ENCODE measurements at places on chromosomes 12 and 14. TPM values are rescaled to one million over a fixed set of nuclear protein-coding genes. Genes with fewer than 3 reads are reported as not detected.

- DNase-seq: no peak
These were observed 62.7 kb upstream of the TSPAN11 start for GRCh38 chr12:30863839-30864238.

- no peak for DNase-seq
These were observed 104.3 kb upstream of the DACT1 start for GRCh38 chr14:58533446-58533845.

DNA sequence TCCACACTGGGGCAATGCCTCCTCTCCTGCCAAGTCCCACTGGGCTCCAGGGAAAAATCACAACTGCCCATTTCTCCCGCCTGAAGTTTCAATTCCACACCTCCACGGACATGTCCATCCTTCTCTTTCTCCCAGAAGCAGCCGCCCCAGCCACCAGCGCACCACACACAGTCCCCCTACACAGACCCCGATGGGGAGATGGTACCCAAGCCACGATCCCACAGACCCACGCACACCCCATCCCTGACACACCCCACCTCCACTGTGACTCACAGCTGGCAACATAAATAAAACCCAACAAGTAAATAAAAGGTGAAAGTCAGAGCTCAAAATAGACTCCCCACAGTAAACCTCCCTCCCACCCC is 2.6 kb downstream of the MSI1 start:
- no peak for DNase-seq

- DNase-seq: no peak
These were observed 14.7 kb downstream of the TMEM30B start for GRCh38 chr14:61266436-61266835.

Gene RNF34
- total RNA-seq: 44.9 TPM

Gene TOMM20L
- total RNA-seq: not detected

Gene IRAK3
- 0.34 TPM for total RNA-seq

- no peak for DNase-seq
These were observed 29.5 kb downstream of the MYO1H start for GRCh38 chr12:109377139-109377685.

- DNase-seq: no peak
These were observed 29.7 kb downstream of the CHGA start for GRCh38 chr14:92952481-92953298.

- no peak for DNase-seq
These were observed 290.4 kb upstream of the CAND1 start for GRCh38 chr12:66978802-66979201.

- no peak for DNase-seq
These were observed 107.1 kb upstream of the ARID2 start for GRCh38 chr12:45622210-45622937.

Gene GPX2
- total RNA-seq: not detected

- DNase-seq: no peak
These were observed 38.4 kb downstream of the WASHC3 start for GRCh38 chr12:102023343-102023930.

DNA sequence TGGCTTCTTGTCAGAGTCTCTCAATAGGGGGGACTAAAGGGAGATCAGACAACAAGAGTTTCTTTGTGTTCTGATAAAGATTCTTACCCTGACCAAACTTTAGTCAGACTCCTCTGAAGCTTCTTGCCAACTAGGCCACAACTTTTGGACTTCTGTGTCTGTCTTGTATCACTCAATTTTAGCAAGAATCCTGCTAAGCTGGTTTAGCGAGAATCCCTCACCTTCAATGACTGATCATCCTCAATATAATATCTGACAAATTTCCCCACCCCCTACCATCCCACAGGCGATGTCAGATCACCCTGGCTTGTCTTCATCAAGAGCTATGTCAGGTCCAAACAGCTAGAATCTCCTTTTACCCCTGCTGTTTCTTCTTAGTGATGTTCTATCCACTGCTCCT is 215.2 kb downstream of the RASSF9 start:
- no peak for DNase-seq

DNA sequence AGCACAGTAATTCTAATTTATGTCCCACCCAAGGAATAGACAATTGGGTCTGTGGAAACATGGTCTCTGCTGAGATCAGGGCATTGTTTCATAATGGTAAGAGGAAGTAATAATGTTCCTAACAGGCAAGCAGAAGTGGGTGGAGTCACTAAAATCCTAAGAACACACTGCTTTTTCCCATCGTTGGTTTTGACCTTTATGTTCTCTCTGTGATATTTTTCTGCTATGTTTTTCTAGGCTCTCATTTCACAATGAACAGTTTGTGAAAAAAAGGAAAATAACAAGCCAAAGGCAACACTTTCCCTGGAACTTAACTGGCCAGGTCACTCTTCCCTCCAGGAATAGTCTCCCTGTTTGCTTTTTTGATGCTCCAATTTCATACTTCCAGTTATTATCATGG is 80.6 kb upstream of the OVCH1 start:
- no peak for DNase-seq

Gene HOXC6
- not detected for total RNA-seq

DNA sequence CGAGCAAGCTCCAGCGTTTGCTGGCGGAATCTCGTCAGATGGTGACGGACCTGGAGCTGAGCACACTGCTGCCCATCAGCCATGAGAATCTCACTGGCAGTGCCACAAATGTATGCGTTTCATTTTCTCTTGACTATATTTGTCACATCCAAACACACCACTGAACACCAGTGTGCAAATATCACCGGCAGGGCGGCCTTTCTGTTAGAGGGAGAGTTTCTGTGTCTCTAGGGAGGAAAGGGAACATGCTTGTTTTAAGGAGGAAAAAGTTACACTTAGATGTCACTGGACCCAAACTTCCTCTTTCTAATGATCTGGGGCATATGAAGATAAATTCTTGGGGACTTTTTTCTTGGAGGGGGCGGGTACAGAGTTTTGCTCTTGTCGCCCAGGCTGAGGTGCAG is 21.9 kb upstream of the HIP1R start:
- DNase-seq: no peak

- peak; percentile 62 for DNase-seq
These were observed 107.2 kb downstream of the DUSP6 start for GRCh38 chr12:89245090-89245489.

GRCh38 chr12:24197532-24197931 is 248.1 kb upstream of the SOX5 start:
- no peak for DNase-seq

DNA sequence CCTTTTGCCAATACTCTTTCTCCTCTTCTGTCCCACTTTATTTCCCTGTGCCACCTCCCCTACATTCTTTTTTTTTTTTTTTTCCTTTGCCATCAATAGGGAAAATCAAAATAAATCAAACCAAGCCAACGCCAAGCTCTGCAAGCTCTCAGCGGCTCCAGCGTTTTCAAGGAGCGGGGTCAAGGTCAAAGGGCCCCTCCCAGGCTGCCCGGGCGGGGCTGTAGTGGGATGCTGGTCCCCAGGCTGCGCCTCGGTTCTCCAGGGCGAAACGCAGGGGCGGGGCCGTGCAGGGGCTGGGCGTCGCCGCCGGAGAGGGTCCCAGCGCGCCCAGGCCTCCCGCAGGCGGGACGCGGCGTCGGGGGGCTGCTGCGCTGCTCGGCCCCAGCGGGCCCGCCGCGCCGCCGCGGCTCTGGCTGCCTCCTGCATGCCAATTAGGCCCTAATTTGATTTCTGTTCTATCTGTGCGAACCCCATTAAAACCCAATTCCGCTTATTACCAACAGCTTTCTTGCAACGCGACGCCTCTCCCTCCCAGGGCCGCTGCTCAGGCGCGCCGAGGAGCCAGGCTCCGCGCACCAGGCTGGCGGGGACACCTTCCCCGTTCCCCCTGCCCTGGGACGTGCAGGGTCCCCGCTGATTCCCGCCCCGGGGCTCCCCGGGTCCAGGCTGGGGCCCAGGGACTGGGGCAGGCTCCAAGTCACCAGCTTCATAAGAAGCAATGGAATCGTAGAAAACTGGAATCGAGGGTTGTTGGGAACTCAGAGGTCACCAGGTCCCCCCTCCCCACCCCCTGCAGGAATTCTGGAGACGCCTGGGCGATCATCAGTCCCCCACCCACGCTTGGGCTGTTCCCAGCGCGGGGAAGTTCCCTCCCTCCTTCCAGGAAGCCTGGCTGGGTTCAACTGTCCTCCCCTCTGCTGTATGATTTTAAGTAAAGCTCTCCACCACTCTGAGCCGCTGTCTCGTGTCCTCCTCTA is 50.7 kb upstream of the MAP1LC3B2 start:
- no peak for DNase-seq

Gene SNAPC1
- 11.6 TPM for total RNA-seq

Gene HNRNPC
- 1,115 TPM for total RNA-seq

Gene ULK1
- 15.5 TPM for total RNA-seq

GRCh38 chr12:132201391-132202120 is 57.3 kb downstream of the NOC4L start:
- no peak for DNase-seq

DNA sequence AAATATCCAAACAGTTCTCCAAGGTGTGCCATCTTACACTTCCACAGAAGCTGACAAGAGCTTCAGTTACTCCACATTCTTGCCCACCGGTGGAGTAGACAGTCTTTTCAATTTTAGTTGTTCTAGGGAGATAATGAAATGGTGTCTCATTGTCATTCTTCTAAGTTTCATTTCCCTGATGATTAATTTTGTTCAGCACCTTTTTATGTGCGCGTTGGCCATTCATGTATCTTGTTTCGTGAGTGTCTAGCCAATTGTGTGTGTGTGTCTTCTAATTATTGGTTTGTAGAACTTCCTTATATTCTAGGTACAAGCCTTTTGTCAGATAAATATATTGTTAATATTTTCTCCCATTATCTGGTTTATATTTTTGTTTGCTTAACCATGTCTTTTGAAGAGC is 63.1 kb downstream of the GLT1D1 start:
- DNase-seq: no peak

- DNase-seq: no peak
These were observed 18.9 kb downstream of the KIF26A start for GRCh38 chr14:104157016-104157928.

Gene SDSL
- total RNA-seq: not detected

Gene TCP11L2
- 13.2 TPM for total RNA-seq

DNA sequence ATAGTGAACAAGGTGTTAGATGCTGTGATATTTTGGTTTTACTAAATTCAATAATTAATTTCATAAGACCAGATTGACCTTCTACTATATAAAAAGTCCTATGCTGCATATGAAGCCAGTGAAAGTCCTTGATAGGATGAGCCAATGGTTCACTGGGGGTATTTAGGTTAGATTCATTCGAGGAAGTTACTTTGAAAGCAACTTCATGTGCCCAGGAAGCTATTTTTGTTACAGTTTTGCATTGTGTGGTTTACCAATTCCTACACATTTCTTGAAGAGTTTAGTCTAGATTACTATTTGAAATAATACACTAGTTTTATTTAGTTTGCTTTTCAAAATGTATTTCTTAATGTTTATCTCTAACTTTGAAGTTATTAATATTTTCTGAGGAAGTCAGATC is 58.5 kb upstream of the RMST start:
- DNase-seq: no peak

- no peak for DNase-seq
These were observed 26.5 kb upstream of the ACTN1 start for GRCh38 chr14:69005432-69006148.

Gene GPR135
- 1.5 TPM for total RNA-seq

- DNase-seq: no peak
These were observed 4.9 kb upstream of the LRIG3 start for GRCh38 chr12:58925111-58925611.

Gene NEUROD4
- total RNA-seq: not detected
